ENCODE measurements at places on chromosomes 5 and 9.

GRCh38 chr9:135370411-135371375 is 108.9 kb upstream of the PPP1R26 start:
- DNase-seq = no peak

GRCh38 chr5:73121119-73121463 is 716 bp downstream of the TMEM171 start:
- DNase-seq = peak; percentile 57

GRCh38 chr9:86838519-86839497 is 108.5 kb downstream of the GAS1 start:
- DNase-seq = no peak

DNA sequence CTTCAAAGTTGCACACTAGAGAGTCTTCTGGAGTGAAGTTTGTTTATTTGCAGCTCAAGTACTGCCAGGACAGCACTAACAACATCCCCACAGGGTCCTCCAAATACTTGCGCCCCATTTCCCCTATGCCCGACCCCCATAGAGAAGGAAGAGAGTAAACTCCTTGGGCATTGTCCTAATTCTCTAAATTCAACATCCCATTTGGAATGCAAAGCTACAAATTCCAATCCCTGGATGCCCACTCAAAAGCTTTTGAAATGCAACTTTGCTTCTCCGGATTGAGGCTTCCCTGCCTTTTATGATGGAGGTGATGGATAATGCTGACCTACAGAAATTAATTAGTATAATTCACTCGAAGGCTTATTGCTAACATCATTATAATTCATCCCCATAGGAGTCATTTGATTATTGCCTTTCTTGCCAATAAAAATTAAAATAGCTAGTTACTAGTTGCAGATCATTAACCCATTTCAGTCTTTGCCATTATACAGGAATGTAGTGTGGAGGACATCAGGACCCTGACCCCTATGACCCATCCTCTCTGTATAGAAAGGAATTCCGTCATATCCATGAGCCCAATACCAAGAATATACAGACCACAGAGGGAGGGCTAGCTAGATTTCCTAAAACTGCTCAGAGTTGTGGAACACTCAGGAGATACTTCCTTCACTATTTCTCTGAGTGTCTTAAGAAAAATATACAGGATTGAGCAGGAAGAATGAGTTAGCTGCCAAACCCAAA is 277.6 kb downstream of the ZNF608 start:
- no peak for DNase-seq

- DNase-seq = peak; percentile 38
Measured at GRCh38 chr9:134066913-134067851, 644 bp downstream of the BRD3 start.

GRCh38 chr5:103918668-103919367 is 356.2 kb upstream of the NUDT12 start:
- DNase-seq = peak; percentile 94

DNA sequence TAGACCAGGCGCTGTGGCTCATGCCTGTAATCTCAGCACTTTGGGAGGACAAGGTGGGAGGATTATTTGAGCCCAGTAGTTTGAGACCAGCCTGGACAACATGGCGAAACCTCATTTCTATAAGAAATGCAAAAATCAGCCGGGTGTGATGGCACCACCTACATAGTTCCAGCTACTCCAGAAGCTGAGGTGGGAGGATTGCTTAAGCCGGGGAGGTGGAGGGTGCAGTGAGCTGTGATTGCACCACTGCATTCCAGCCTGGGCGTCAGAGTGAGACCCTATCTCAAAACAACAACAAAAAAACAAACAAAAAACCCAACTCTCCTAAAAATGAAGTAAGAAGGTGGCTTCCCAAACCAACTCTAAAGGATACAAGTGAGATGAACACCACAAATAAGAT is 23.0 kb downstream of the IARS1 start:
- DNase-seq = no peak

All from fibroblast of skin of scalp (primary cell).